Neural progenitor cell (in vitro differentiated cells): ENCODE measurements at places on chromosomes 2 and 18. TPM values are rescaled to one million over a fixed set of nuclear protein-coding genes. Genes with fewer than 3 reads are reported as not detected.

- no peak for DNase-seq
Measured at GRCh38 chr2:121316986-121317385, 32.0 kb upstream of the TFCP2L1 start.

DNA sequence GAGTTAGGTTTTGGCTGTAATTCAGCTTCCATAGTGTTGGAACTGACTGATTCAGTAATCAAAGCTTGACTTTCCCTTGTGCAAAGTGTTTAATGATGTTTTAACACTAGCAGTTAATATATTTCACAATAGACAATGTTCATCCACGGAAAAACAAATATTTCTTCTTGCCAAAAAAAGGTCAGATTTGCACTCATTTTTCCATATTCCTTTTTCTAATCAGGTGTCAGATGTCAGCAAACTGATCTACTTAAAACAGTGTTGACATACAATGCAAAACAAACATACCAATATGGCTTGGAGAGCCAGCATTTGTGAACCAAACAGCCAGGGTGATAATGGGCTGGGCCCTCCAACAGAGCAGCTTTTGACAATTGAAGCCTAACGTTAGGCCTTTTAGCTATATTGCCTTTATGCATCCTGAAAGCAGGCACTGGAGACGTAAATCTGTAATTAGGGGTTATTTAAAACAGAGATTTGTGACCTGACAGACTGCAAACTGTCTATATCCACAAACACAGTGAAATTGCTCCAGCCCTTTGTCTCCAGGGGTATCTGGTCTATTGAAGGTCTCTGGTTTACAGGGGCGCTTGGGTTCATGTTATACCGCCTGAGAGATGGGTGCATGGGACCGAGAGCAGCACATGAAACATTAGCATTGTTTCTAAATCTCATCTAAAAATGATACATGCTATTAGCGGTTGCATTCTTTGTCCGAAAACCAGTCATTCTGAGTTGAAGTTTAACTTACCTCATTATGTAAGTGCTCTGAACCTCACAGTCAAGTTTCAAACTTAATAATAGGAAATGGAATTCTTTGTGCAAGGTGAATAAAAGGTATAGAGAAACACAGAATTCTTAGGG is 7.1 kb upstream of the CDCA7 start:
- DNase-seq = peak; percentile 41

DNA sequence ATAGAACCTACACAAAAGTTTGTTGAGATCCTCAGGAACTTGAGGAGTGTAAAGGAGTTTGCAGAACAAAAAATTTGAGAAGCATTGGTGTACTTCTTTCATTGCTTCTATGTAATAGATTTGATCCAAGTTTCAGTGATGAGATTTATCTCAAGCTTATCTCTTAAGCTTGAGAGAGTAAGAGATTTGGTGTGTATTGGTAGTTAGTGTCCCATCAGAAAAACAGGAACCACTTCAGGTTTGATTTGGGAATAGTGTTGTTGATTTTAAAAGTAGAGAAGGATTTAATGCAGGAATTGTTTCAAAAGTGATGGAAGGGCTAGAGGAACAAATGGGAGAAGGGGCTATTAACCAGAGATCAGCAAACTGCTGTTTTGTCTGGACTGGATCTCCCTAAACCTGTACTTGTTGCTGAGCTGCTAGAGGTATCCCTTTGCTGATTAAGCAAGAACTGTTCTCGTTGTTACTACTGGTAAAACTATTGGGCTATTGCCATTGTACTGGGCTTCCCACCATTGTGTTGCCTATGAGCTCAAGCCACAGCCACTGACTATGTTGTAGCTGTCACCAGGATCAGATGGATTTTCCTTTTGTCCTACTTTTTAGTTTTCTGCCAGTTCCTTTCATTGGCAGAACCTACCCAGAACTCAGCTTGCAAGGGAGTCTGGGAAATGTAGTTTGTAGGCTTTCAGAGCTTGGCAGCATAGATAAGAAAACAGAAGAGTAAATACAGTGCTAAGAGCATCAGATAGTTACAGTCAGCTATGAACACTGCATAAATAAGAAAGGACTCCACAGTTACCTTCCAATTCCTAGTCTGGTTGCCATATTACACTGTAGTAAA is 39.3 kb downstream of the RAB10 start:
- peak; percentile 51 for DNase-seq

GRCh38 chr2:120972286-120972685 is 236.6 kb downstream of the GLI2 start:
- DNase-seq = no peak

GRCh38 chr2:232721882-232722281 is 24.8 kb downstream of the GIGYF2 start:
- DNase-seq = no peak

DNA sequence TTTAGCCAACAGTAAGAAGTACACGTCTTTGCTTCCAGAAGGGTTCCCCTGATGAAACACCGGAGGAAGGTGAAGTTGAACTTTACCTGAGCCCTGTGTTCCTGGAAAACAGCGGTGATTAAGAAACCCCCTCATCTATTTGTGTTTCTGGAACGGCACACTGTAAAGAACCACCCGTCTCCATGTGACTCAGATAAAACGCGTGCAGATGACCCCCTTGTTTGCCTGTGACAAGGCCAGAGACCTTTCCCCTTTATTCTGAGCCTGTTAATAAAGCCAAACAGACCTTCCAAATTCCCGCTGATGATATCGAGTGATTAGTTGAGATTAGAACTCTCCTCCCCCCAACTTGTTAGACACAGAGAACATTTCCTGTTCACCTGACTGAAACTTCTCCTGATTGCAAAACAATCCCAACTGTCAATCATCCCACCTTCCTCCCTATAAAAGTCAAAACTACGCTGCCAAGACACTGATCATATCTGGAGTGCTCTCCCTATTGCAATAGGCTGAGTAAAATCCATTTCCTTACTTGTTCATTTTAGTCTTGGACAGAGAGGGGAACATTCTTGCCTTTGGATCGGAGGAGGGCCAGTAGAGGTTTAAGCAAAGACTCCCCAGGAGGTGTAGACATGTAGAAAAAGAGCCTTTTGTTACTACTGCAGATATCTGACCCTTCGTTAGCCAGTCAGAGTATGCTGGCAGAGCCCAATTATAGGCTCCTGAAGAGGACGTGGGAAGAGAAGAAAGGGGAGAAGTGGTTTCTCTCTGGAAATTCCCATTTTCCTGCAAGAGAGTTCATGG is 914 bp upstream of the IWS1 start:
- peak; percentile 58 for DNase-seq

DNA sequence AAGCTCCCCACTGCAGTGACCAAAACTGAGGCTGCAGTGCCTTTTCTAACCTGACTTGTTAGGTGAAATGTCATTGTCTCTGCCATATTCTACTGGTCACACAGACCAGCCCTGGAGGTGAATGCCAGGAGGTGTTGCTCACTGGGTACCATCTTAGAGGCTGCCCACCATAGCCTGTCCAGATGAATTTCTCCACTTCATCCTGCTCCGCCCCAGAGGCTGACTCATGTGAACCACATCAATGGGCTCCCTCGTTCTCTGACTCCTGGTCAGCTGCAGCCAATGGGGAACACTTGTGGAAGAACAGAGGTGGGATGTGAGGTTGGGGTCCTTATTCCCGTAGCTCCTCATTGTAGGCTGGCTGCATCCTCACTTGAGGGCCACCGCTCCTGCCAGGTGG is 3.4 kb upstream of the NARS1 start:
- DNase-seq = no peak

DNA sequence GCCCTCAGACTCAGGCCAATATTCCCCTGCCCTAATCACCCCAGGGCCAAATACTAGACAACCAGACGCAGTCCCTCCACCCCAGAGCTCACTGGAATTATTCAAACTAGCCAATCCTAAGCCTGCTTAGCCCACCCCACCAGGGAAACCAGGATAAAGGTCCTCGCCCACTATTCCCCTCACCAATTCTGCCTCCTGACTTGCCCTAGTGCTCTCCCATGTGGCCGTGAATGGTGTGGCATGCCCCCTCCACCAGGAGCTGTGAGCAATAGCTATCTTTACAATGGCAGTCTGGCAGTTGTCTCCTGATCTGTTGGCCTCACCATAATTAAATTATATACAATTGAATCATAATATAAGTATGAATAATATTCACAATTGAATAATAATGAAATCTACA is 42.3 kb downstream of the FAM124B start:
- DNase-seq = peak; percentile 59

- DNase-seq = peak; percentile 58
Measured at GRCh38 chr2:113818382-113818951, 62.0 kb upstream of the SLC35F5 start.

DNA sequence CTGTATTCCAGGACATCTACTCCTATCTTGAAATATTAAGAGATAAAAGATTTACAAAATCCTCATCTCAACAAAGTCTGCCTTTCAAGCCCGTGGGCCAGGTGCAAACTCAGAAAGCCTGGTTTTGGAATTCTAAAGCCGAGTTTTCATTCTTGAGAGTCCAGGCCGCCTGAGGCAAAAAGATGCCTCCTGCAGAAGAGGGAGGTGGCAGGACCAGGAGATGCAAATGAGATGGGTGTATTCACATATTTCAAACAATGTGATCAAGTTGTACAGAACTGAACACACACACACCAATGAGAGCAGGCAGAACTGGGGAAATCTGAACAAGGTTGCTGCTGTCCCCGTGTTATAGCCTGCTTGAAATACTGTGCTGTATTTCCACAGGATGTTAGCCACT is 7.7 kb upstream of the HS6ST1 start:
- no peak for DNase-seq

The KATNAL2 gene
- 28.6 and 39.9 TPM in 2 replicates for total RNA-seq

The NFU1 gene
- 48.1 and 74.3 TPM in 2 replicates for total RNA-seq

The PIEZO2 gene
- total RNA-seq = 4.2 and 4.4 TPM in 2 replicates

The POTEJ gene
- 0.21 TPM in 1 of 2 replicates, not detected in the other for total RNA-seq

The MC2R gene
- total RNA-seq = not detected in 2 replicates

The NRP2 gene
- 27.8 and 32.0 TPM in 2 replicates for total RNA-seq

The ELOA2 gene
- total RNA-seq = not detected in 2 replicates

The COL3A1 gene
- 0.22 TPM in 1 of 2 replicates, not detected in the other for total RNA-seq

The NLRC4 gene
- total RNA-seq = not detected in 2 replicates

The STARD6 gene
- not detected in 2 replicates for total RNA-seq
